ENCODE measurements at places on chromosomes 3 and 15. TPM values are rescaled to one million over a fixed set of nuclear protein-coding genes. Genes with fewer than 3 reads are reported as not detected.

DNA sequence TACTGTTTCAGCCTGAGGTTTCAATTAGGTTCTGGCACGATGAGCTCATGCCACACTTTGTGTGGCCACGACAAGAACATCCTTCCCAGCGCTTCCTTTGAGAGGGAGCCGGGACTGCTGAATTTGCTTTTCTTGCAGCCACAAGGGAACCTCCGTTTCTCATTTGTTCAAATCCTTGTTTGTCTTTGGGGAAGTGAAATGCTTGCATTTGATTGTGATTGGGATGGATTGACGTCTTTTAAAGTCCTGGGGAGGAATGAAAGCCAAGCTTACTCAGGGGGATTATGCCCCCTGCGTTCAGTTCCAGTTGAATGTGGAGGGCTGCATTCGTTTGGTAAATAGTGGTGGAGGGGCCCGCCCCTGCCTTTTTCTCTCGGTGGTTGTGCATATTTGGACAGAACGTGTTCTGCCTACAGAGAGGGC lies 277.6 kb downstream of the THSD4 start:
- H3K27ac ChIP-seq, result no peak overlapping the region
- H3K4me1 ChIP-seq, result peaks cover 4% of the 10 kb centered on the region
- H3K36me3 ChIP-seq, result no peaks in the 10 kb centered on the region
- H3K4me3 ChIP-seq, result no peak overlapping the region
- no peak for DNase-seq

- no peaks in the 10 kb centered on the region for H3K4me1 ChIP-seq
- no peak overlapping the region for H3K4me3 ChIP-seq
- no peak for DNase-seq
- H3K27ac ChIP-seq, result no peak overlapping the region
Measured at GRCh38 chr15:77582763-77583162, 49.9 kb downstream of the LINGO1 start.

GRCh38 chr3:99803297-99803696 lies 14.4 kb upstream of the CMSS1 start:
- H3K4me1 ChIP-seq, result no peaks in the 10 kb centered on the region
- no peaks in the 10 kb centered on the region for H3K27me3 ChIP-seq
- no peak overlapping the region for H3K4me3 ChIP-seq

Gene PARP16
- 9.9 TPM for total RNA-seq

- H3K4me3 ChIP-seq, result no peak overlapping the region
- no peak overlapping the region for H3K27ac ChIP-seq
- no peaks in the 10 kb centered on the region for H3K4me1 ChIP-seq
- no peaks in the 10 kb centered on the region for H3K36me3 ChIP-seq
- H3K27me3 ChIP-seq, result peaks cover 5% of the 10 kb centered on the region
- no peak for DNase-seq
Measured at GRCh38 chr15:74243431-74243830, 7.3 kb downstream of the CCDC33 start.

GRCh38 chr3:143001034-143001368 lies 369 bp upstream of the U2SURP start:
- no peak for DNase-seq
- H3K4me1 ChIP-seq, result no peaks in the 10 kb centered on the region
- peak overlapping the region; percentile 65 for H3K4me3 ChIP-seq
- peak overlapping the region; percentile 78 for H3K27ac ChIP-seq
- H3K27me3 ChIP-seq, result no peaks in the 10 kb centered on the region
- H3K36me3 ChIP-seq, result no peaks in the 10 kb centered on the region

DNA sequence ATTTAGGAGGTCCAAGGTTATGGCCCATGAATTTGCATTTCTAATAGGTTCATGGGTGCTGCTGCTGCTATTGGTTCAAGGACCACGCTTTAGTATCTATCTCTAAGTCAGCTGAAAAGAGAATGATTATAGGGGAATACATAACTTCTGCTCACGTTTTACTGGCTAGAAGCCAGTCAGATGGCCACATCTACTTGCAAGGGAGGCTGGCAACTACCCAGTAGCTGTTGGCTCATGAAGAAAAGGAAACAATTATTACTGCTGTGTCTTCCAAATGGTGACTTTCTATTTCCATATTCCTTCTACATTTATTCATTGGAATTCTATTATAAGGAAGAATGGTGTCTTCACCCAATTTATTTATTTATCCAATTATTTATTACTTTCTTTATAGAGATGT lies 54.2 kb downstream of the SLC25A36 start:
- no peaks in the 10 kb centered on the region for H3K4me1 ChIP-seq
- H3K36me3 ChIP-seq, result no peaks in the 10 kb centered on the region
- H3K27me3 ChIP-seq, result no peaks in the 10 kb centered on the region
- no peak for DNase-seq
- H3K4me3 ChIP-seq, result no peak overlapping the region

- H3K4me3 ChIP-seq, result no peak overlapping the region
- H3K36me3 ChIP-seq, result no peaks in the 10 kb centered on the region
- H3K27ac ChIP-seq, result no peak overlapping the region
- H3K4me1 ChIP-seq, result no peaks in the 10 kb centered on the region
- DNase-seq, result no peak
Measured at GRCh38 chr15:35717721-35718120, 171.8 kb upstream of the DPH6 start.

Gene HIGD2B
- total RNA-seq, result not detected

Gene TRIM42
- total RNA-seq, result not detected

GRCh38 chr3:78706906-78707523 lies 1060.8 kb downstream of the ROBO1 start:
- no peak overlapping the region for H3K27ac ChIP-seq
- H3K27me3 ChIP-seq, result no peaks in the 10 kb centered on the region
- no peak overlapping the region for H3K4me3 ChIP-seq
- H3K36me3 ChIP-seq, result no peaks in the 10 kb centered on the region

Gene BTLA
- total RNA-seq, result 0.32 TPM

Measured in colonic mucosa (tissue), 4 donors.